ENCODE measurements at places on chromosomes 1 and 21.

DNA sequence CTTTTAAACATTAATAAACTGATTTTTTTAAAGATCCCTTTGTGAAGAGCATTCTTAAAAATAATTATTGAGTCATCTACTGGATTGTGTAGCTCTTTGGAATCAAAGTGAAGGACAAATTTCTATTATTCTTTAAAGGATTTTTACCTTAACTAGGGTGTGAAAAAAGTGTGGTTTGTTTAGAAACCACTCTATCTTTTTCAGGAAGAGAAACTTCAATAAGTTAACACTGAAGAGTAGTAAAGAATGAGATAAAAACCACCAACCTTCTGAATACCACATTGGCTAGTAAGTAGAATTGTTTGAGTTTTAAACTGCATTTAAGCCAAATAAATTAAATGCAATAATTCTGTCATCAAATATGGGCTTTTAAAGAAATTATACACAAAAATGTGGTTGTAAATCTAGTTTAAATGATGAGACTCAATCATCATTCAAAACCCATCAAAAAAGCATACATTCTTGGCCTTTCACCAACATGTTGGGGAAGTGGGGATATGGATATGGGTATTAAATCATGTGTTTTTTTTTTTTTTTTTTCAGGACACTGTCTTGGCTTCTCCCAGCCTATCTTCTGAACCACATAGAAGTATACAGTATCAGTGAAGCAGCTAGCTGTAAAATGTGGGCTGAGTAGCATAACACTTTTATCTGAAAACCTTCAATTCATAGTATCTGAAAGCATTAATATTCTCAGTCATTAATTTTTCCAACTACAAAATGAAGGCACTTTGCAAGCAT is 4.8 kb downstream of the S1PR1 start:
- no peaks in the 10 kb centered on the region for H3K36me3 ChIP-seq
- no peaks in the 10 kb centered on the region for H3K27me3 ChIP-seq
- no peak overlapping the region for H3K4me3 ChIP-seq
- DNase-seq: no peak
- no peaks in the 10 kb centered on the region for H3K4me1 ChIP-seq
- H3K27ac ChIP-seq: peak overlapping the region; percentile 49

DNA sequence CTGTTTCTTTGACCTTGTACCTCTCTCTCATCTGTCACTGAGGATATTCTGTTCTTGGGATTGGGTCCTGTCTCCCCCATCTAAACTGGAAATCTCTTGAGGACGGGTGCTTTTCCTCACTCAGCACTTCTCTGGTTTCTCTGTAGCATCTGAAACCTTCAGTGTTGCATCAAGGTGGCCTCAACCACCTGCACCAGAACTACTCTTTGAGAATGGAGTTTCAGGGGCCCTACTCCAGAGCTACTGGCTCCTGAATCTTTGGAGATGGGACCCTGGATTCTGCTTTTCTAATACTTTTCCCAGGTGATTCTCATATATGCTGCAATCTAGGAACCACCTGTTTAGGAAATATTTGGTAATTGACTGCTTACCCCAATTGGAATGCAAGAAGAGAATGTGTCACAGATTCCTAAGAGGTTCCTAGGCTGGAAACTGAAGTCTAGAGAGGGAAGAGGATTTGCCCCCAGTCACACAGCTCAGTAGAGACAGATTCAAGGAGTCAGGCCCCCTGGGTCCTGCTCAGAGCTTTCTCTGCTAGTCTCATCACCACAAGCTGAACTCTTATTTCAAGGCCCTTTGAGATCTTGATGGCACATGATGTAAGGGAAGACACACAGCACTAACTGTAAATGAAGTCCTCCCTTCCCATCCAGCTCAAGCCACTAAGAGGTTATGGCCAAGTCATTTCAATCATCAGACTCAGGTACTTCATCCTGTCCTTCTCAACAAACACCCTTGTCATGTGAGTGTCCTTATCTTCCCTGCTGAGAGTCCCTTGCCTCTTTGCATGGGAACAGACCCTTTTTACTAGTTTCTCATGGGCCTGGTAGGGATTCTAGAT is 48.7 kb downstream of the EIF2D start:
- no peaks in the 10 kb centered on the region for H3K27me3 ChIP-seq
- no peak for DNase-seq
- H3K4me1 ChIP-seq: peaks cover 9% of the 10 kb centered on the region
- no peak overlapping the region for H3K4me3 ChIP-seq
- H3K27ac ChIP-seq: no peak overlapping the region

GRCh38 chr1:246825557-246826175 is 101.5 kb downstream of the SCCPDH start:
- no peak overlapping the region for H3K4me3 ChIP-seq
- H3K27ac ChIP-seq: no peak overlapping the region
- H3K4me1 ChIP-seq: no peaks in the 10 kb centered on the region

DNA sequence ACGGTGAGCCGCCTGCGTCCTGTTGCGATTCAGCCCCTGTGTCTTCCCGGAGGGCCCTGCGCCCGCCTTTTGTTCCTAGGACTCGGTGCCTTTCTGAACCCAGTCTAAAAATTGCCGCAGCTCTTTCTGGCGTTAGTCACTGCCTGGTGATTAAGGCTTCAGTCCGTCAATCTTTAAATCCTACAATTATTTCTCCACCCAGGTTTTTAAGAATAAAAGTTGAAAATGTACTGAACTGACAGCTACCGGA is 16.2 kb upstream of the PDXK start:
- no peaks in the 10 kb centered on the region for H3K27me3 ChIP-seq
- H3K27ac ChIP-seq: peak overlapping the region; percentile 52
- H3K36me3 ChIP-seq: no peaks in the 10 kb centered on the region
- no peak for DNase-seq
- H3K4me3 ChIP-seq: no peak overlapping the region
- H3K4me1 ChIP-seq: peaks cover 9% of the 10 kb centered on the region

- no peaks in the 10 kb centered on the region for H3K4me1 ChIP-seq
- no peaks in the 10 kb centered on the region for H3K27me3 ChIP-seq
- no peak overlapping the region for H3K27ac ChIP-seq
- no peak overlapping the region for H3K4me3 ChIP-seq
- no peaks in the 10 kb centered on the region for H3K36me3 ChIP-seq
These were observed 277.0 kb downstream of the PTPRU start for GRCh38 chr1:29513357-29513756.

DNA sequence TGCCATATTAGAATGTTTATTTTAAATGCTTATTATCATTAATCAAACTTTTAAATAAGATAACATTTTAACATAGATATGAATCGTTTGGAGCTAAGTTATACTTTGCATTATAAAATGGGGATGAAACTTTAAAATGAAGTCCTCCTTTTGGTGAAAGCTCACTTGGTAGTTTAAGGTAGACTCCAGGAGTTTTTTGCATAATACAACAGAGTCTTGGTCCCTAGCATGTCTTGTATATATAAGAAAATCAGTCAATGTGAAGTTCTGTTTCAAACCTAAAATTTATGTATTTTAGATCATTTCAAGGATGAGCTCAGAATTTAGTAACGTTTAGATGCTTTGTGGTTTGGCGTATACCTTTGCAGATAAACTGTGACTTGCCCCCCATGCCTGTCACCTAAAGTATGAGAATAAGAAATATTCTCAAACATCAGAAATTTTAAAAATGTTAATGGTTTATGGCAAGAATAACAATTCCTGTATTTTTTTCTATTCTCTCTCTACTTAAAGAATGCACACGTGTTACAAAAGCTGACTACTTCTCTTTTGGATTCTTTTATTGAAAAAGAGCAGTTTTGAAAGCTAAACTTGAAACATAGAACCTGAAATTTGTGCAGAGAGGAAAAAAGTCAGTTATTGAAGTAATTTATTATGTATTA is 3.8 kb downstream of the NFIA start:
- no peak overlapping the region for H3K27ac ChIP-seq
- no peak overlapping the region for H3K4me3 ChIP-seq
- H3K36me3 ChIP-seq: peaks cover 4% of the 10 kb centered on the region
- no peak for DNase-seq
- no peaks in the 10 kb centered on the region for H3K27me3 ChIP-seq

DNA sequence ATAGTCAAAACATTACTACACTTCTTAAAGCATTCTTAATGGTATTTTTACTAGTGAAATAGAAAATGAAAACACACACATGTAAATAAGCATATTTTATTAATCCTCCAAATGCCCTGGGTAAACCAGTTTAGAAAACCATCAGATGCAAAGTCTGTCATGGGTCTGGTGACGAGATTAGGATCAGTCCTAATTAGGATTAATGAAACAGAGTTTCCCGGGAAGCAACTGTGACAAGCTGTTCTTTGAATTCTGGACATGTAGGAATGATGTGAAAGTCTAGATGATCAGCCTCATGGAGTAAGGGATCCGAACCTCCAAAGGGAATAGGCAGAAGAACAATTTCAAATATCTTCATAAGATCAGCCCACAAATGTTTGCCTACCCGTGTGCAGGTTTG is 250.2 kb downstream of the KIF26B start:
- H3K4me1 ChIP-seq: peaks cover 4% of the 10 kb centered on the region
- no peak for DNase-seq
- no peak overlapping the region for H3K4me3 ChIP-seq

DNA sequence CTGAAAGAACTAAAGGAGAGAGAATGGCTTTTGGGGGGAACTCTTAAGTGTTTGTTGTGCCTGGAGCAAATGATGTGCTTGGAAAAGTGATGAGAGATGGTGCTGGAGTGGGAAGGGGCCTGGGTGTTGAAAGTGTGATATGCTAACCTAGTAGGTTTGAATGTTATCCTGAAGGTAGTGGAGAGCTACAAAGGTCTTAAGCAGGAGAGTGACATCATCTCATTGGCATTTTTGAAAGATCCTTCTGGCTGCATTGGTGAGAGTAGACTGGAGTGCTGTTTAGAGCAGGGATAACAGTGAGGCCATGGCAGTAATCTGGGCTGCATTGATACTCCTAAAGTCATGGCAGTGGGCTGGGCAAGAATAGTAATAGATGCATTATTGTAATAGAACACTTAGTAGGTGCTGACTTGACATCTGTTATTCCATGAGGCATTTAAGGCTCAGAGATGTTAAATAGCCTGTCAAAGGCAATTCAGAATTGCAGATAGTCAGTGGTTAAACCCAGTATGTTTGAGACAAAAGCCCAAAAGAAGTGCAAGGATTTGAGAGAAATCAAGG is 44.5 kb downstream of the MDM4 start:
- no peak overlapping the region for H3K4me3 ChIP-seq
- no peaks in the 10 kb centered on the region for H3K36me3 ChIP-seq
- H3K4me1 ChIP-seq: no peaks in the 10 kb centered on the region
- DNase-seq: no peak
- no peak overlapping the region for H3K27ac ChIP-seq
- H3K27me3 ChIP-seq: no peaks in the 10 kb centered on the region

DNA sequence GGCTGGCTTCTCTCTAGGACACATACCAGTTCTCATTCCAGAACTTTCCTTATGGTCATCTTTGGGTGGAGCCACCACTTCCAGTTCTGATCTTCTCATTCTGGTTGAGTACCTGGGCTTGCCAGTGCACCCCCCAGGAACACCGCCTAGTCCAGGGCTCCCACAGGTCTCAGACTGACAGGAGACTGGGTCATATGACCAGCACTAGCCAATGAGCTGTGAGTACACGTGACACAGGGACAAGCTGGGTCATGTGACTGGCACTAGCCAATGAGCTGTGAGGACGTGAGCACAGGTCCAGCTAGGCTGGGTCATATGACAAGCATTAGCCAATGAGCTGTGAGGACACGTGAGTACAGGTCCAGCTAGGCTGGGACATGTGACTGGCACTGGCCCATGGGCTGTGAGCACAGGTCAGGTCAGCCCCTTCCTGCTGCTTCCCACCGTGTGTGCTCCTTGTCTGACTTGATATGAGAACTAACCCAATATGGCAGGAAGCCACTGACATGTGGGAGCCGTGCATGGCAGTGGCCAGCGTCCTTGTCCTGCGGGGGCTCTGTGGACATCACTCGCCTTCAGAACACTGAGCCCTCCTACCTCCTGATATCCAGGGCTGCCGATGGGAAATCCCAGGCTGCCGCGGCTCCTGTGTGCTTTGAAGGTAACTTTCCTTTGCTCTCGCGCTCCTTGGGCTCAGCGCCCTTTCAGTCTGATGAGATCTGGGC is 22.7 kb downstream of the KRTAP10-1 start:
- no peaks in the 10 kb centered on the region for H3K27me3 ChIP-seq
- no peaks in the 10 kb centered on the region for H3K36me3 ChIP-seq
- no peak for DNase-seq
- no peak overlapping the region for H3K4me3 ChIP-seq
- H3K27ac ChIP-seq: no peak overlapping the region
- no peaks in the 10 kb centered on the region for H3K4me1 ChIP-seq

- DNase-seq: no peak
- no peak overlapping the region for H3K27ac ChIP-seq
- H3K4me1 ChIP-seq: no peaks in the 10 kb centered on the region
- H3K27me3 ChIP-seq: no peaks in the 10 kb centered on the region
These were observed 17.4 kb upstream of the GRHL3 start for GRCh38 chr1:24301785-24302175.

- no peak for DNase-seq
- no peaks in the 10 kb centered on the region for H3K36me3 ChIP-seq
- no peak overlapping the region for H3K4me3 ChIP-seq
- no peaks in the 10 kb centered on the region for H3K27me3 ChIP-seq
These were observed 14.5 kb downstream of the SLC6A17 start for GRCh38 chr1:110164725-110165350.

GRCh38 chr1:166489356-166489669 is 322.5 kb upstream of the FAM78B start:
- no peaks in the 10 kb centered on the region for H3K4me1 ChIP-seq
- H3K27ac ChIP-seq: no peak overlapping the region
- H3K36me3 ChIP-seq: no peaks in the 10 kb centered on the region
- no peaks in the 10 kb centered on the region for H3K27me3 ChIP-seq

DNA sequence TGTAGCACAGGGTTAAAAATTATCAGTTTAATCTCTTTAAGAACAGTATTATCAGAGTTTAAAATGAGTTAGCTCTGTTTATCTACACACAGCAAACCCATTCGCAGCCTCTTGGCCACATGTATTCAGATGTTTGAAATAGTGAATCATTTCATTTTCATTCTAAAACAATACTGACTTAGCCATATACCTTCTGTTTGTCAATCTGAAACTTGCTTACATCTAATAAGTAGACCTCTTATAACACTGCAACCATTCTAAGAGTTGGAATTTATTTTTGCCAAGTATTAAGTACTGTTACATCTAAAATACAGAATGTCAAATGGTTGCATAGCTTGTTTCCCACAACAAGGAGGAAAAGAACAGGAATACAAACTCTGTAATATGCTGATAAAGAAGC is 25.4 kb downstream of the ANGEL2 start:
- no peak overlapping the region for H3K4me3 ChIP-seq
- no peak overlapping the region for H3K27ac ChIP-seq
- no peak for DNase-seq

GRCh38 chr1:150024156-150024555 is 13.6 kb upstream of the OTUD7B start:
- no peak overlapping the region for H3K4me3 ChIP-seq
- H3K27ac ChIP-seq: no peak overlapping the region
- peaks cover 9% of the 10 kb centered on the region for H3K4me1 ChIP-seq
- no peaks in the 10 kb centered on the region for H3K36me3 ChIP-seq
- no peaks in the 10 kb centered on the region for H3K27me3 ChIP-seq
- no peak for DNase-seq
